AG10803 (cell line): ENCODE measurements at places on chromosomes 1 and 21.

- no peak for DNase-seq
Observed at GRCh38 chr1:76162254-76162653, 87.7 kb downstream of the ST6GALNAC3 start.

GRCh38 chr1:179995576-179995975, 41.0 kb downstream of the CEP350 start:
- peak; percentile 10 for DNase-seq

DNA sequence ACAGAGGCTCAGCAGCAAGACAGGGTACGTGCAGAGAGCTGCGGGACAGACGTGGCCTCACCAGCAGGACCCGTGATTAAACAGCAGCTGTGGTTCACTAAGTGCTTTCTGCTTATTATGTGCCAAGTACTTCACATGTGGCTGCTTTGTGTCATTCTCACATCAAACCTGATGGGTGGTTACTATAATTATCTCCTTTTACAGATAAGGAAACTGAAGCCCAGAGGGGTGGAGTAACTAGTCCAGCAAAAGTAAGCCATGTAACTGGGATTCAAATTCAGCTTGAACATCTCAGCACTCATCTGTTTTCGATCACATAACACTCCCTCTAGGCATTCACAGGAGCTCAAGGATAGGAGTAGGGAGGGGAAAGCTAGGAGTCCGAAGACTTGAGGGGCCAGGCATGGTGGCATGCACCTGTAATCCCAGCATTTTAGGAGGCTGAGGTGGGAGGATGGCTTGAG, 50.8 kb upstream of the CLIC4 start:
- DNase-seq: peak; percentile 77

- DNase-seq: no peak
Observed at GRCh38 chr21:45330851-45331261, 43.2 kb upstream of the POFUT2 start.

DNA sequence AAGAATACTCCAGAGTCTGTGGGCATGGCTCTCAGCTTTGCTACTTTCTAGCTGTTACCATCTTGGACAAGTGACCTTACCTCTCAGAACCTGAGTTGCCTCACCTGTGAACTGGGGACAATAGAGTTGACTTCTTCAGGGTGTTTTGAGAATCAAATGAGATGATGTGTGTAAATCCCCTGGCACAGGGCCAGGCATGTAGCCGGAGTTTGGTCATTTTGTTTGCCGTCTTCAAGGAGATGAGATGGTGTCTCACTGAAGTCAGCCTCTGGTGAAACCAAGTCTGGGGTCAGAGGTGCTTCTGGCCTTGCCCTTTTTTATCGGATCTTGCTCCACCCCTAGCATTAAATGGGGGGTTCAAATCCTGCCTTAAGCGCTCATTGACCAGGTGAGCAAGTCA, 149.2 kb upstream of the TMEM51 start:
- DNase-seq: peak; percentile 22

- DNase-seq: no peak
Observed at GRCh38 chr21:36810443-36810842, 111.5 kb downstream of the SIM2 start.

- peak; percentile 97 for DNase-seq
Observed at GRCh38 chr1:235910357-235911299, 43.9 kb upstream of the LYST start.

DNA sequence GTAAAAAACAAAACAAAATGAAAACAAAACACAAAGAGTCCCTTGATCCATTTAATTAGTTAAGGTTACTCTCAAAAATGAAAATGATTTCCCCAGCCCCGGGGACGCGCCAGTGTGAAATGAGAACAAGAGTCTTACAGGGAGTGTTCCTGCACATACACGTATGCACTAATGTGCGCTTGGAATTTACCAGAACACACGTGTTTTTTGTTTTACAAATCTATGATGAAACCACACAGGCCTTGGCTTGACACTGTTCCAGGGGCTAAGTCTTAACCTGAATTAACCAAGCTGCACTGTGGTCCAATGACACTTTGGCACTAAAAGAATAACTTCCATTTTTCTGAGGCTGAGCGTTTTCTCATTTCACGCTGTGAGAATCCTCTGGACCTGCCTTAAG, 63.7 kb downstream of the SLC45A1 start:
- DNase-seq: peak; percentile 72

DNA sequence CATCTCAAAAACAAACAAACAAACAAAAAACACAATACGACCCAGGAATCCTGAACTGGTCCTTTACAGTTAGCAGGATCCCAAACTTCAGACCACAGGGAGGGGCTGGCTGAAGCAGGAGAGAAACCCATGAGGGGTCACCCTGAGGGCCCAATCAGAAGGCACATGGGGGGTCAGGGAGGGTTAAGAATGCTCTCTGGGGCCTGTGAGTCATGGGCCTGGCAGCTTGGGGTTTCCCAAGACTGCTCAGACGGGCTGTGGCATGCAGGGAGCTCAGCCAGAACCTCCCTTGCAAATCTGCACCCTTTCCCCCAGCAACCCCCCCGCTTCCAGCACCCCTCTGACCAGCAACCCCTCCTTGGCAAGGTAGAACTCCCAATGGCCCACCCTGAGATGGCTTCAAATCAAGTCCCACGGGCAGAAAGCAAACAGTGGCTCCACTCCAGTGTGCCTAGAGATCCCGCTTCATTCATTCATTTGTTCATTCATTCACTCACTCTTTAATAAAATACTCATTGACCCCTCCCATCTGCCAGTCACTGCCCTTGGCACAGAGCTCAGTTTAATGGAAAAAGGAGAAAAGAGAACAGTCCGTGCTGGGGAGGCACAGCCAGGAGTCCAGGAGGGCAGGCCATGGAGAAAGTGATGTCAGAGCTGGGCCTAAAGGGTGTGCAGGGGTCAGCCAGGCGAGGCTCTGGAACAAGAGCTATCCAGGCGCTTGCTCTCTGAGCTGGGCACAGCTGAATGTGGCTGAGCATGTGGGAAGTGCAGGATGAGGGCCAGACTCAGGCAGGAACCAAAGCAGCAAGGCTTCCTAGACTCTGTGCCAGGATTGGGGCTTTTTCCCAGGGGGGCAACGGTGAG, 8.2 kb downstream of the UQCRHL start:
- DNase-seq: peak; percentile 98

DNA sequence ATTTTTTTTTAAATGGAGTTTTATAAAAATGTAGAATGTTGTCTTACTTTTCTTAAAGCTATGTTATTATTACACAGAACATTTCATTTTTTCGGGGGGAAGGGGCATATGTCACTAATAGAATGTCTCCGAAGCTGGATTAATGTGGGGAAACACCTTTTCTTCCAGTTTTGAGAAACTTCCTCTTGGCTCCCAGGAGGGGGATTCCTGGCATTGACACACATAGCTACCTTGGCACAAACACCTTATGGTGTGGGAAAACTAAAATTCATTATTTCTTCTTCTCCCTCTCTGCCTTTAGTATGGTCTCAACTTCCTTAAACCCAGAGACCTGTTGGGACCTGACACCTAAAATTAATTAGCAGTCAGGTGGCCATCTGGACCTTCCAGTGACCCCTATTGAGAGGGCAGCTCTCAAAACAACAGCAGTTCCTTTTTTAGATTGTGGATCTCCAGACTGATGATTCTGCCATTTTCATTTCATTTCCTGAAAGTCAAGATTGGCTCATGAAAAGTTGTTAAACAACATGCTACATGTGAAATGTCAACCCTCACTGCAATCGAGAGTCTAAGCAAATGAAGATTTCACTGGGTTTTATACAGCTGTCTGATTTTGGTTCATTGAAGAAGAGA, 70.1 kb upstream of the EDEM3 start:
- no peak for DNase-seq

DNA sequence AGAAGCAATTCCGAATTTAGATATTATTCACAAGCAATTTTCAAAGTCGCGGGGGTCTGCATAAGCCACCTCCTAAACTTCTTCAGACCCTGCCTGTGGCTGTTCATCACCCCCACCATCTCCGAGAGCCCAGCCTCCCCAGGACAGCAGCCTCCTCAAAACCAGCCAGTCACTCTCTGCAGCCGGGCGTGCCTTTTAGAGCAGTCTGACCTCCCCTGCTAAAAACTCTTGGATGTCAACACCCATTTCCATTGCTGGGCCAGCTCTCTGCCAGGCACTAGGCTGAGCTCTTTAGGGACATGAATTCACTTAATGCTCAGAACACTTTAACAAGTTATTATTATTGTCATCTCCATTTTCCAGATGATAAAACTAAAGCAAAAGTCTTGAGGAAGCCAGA, 11.7 kb downstream of the ADPRS start:
- no peak for DNase-seq

DNA sequence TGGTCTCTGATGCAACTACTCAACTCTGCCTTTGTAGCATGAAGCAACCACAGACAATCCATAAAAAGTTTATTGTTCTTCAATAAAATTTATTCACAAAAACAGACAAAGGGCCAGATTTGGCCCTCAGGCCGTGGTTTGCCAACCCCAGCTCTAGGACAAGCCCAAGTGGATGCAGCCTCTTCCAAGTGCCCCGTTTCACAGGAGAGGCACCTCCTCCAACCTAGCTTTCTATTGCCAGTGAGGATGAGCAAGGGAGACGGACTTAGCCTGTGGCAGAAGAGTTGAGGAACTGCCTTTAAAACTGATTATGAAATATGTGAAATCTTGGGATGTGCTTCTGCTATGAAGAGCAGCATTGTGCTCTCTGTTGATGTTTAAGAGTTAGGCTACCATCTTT, 105.4 kb downstream of the PSMG1 start:
- no peak for DNase-seq

GRCh38 chr1:40404670-40405462, 31.3 kb downstream of the SMAP2 start:
- peak; percentile 68 for DNase-seq

DNA sequence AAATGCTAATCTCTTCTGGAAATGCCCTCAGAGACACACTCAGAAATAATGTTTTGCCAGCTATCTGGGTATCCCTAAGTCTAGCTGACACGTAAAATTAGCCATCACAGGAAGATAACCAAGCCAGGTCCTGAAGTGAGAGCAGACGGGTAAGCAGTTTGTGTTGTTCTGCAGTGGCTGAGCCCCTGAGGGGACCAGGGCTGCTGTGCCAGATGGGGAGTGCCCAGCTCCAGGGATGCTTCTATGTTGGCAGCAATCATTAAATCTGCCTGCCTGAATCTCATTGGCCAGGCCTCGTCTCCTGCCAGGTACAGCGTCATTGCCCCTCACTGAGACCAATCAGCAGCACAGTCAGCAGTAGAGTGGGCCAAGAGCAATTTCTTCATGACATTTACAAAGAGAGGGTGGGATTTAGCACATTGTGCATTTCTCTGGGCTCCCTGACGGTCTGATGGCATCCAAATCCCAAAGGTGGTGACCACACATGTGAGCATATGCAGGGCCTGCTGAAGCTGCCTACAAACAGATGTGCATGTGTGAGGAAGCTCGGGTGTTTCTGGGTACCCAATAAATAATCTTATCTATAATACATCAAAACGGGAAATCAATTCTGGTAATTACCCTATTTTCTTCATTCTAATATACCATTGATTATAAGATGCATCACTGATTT, 58.7 kb upstream of the LRRN2 start:
- DNase-seq: no peak

- DNase-seq: no peak
Observed at GRCh38 chr1:192943108-192943507, 116.1 kb downstream of the UCHL5 start.

DNA sequence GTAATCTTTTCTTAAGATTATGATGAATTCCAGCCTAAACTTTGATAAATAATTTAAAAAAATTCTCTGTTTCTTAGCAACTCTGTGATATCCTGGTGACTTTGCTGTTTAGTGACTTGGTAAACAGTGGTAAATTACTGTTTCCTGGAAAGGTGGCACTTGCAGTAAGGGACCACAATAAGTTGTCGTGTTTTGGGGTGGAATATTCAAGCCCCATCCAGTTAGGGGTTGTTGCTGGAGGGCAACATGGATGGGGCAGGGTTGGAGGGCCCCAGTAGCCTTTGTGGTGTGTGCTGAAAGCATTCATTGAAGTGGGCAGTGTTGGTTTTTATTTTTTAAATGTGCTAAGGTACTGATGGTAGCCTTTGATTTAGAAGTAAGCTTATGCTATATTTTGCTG, 30.3 kb downstream of the PRDM2 start:
- DNase-seq: no peak

GRCh38 chr1:170436928-170437327, 95.0 kb upstream of the GORAB start:
- DNase-seq: no peak

DNA sequence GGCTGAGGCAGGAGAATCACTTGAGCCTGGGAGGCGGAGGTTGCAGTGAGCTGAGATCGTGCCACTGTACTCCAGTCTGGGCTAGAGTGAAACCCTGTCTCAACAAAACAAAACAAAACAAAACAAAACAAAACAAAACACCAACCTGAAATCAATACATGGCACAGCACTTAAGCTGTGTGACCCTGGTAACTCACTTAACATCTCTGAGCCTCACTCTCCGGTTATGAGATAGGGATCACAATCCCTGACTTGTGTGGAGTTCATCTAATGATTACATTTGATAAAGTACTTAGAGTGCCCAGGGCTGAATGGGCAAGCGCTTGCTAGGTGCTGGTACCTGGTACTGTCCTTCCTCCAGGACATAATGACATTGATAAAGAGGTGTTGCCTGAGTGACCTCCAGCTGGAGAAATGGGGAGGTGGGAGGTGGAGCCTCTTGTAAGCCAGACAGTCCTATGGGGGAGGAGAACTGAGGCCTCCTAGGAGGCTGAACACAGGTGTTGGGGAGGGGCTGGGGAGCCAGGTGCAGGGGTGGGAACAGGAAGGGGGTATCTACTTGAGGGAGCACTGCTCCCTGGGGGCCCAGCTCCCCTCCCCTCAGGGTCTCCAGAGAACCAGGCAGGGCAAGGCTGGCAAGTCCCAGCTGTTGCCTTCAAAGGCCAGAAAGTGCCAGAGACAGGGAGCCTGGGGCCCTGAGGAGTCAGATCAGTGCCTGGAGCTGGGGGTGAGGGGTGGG, 17.9 kb downstream of the FOXO6 start:
- no peak for DNase-seq

DNA sequence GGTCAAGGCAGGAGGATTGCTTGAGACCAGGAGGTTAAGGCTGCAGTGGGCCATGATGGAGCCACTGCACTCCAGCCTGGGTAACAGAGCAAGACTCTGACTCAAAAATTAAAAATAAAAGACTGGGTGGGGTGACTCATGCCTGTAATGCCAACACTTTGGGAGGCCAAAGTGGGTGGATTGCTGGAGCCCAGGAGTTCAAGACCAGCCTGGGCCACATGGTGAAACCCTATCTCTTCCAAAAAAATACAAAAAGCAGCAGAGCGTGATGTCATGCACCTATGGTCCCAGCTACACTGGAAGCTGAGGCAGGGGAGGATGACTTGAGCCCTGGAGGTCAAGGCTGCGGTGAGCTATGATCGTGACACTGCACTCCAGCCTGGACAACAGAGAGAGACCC, 44.4 kb upstream of the COX20 start:
- no peak for DNase-seq

DNA sequence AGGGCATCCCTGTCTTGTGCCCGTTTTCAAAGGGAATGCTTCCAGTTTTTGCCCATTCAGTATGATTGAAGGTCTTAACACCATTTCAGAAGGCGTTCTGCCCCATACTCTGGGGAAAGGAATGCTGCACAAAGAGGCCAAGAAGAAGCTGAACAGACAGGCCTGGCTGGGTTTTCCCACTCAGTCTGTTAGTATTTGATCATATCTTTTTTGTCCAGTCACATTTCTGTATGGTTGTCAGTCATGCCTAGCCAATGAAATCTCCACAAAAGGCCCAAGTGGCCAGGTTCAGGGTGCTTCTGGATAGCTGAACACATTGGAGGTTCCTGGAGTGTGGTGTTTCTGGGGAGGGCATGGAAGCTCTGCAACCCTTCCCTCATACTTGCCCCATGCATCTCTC, 72.1 kb downstream of the NEK7 start:
- DNase-seq: no peak

- no peak for DNase-seq
Observed at GRCh38 chr1:212596798-212597197, 11.8 kb upstream of the ATF3 start.

GRCh38 chr21:29403301-29403700, 104.6 kb downstream of the BACH1 start:
- peak; percentile 18 for DNase-seq
